ENCODE measurements at places on chromosomes 2 and 18.

- DNase-seq, result no peak
Observed at GRCh38 chr18:14781671-14782070, 33.7 kb downstream of the ANKRD30B start.

GRCh38 chr2:149353421-149353820, 23.0 kb downstream of the LYPD6 start:
- DNase-seq, result no peak

GRCh38 chr2:105824446-105824845, 79.7 kb downstream of the NCK2 start:
- DNase-seq, result no peak

- DNase-seq, result peak; percentile 49
Observed at GRCh38 chr2:169828141-169828811, 1.0 kb downstream of the UBR3 start.

DNA sequence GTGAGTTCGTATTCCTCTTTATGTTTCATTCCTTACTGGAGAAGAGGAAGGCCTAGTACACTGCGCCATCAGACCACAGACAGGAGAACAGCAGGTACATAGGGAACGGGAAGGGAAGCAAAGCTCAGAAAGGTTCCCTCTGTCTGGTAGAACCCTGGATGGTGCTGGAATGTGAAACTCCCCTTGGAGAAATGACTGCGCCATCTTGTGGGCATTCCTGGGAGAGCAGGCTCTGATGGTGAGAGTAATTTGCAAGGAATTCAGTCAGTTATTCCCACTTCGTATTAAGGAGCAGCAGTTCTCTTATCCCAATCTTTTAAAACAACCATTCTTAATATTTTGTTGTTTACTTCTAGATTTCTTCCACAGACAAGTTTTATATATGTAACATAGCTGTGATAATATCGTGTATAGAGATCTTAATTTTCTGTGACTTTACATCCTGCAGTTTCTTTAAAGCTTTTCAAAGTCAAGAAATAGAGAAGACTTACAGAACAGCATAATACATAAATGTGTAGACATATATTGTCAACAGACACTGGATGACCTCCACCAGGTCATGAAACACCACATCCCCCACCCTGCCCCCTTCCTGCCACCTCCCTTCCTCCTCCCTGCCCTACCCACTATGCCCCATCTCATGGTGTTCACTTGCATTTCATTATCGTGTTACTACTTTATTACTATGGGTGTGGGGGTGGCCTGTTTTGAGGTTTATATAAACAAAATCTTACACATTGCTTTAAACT, 83.9 kb downstream of the ARHGEF4 start:
- DNase-seq, result peak; percentile 72
